ENCODE measurements at places on chromosomes 13 and 19.

GRCh38 chr13:97844151-97844550 lies 109.3 kb upstream of the IPO5 start:
- no peak for DNase-seq

DNA sequence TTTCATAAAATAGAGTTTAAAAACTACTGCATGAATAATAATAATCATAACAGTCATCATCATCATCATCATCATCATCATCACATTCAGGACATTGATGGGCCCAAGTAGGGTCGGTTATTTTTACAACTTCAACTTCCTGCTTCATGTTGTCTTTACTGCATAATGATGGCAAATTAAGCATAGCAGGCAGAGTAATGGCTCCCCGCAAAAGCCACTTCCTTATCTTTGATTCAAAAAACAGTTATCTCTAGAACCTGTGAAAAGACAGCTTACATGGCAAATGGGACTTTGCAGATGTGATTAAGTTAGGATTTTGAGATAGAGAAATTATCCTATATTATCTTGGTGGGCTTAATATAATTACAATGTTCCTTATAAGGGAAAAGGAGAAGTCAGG lies 792.9 kb downstream of the LIG4 start:
- DNase-seq: no peak

- no peak for DNase-seq
Observed at GRCh38 chr19:39878398-39878797, 32.2 kb upstream of the FBL start.

- no peak for DNase-seq
Observed at GRCh38 chr19:8163759-8164158, 14.4 kb upstream of the FBN3 start.

GRCh38 chr13:41678848-41679247 lies 221.5 kb downstream of the RGCC start:
- no peak for DNase-seq

- DNase-seq: no peak
Observed at GRCh38 chr13:73633817-73634460, 500.3 kb downstream of the KLF12 start.

- DNase-seq: no peak
Observed at GRCh38 chr13:106507560-106508274, 27.7 kb downstream of the EFNB2 start.

DNA sequence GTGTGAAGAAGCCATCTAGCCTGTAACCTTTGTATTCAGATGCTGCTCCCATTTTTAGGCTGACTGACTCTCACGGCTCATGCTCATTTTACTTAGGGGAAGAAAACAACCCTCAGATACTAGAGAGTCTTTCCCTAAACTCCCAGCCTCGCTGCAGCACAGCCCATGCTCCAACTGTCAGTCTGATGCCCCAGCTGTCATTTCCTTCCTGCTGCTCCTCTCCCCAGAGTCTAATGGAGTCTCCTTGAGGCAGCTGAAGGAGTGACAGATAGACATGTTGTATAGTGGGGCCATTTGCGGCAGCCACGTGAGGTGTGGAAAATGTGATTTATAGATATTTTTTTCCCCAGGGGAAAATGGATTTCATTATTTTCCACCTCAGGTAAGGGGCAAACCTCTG lies 59.2 kb upstream of the OLFM4 start:
- no peak for DNase-seq

DNA sequence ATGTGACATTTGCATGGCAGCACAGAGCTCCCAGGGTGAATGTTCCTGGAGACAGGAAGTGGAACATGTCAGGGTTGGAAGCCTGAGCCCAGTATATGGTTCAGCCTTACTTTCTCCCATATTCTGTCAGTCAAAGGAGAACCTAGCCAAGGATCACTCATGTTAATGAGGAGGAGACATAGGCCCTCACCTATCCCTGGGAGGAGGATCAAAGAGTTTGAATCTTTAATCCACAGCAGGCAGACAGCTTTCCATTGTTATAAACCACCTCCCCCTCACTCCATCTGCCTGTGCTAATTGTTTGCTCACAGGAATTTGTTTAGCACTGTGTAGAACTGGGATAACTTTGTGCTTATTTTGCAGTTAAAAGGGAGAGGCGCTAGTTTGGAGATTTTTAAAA lies 1069.1 kb downstream of the EFNB2 start:
- no peak for DNase-seq

- DNase-seq: no peak
Observed at GRCh38 chr13:65966991-65967451, 1263.1 kb downstream of the PCDH9 start.

DNA sequence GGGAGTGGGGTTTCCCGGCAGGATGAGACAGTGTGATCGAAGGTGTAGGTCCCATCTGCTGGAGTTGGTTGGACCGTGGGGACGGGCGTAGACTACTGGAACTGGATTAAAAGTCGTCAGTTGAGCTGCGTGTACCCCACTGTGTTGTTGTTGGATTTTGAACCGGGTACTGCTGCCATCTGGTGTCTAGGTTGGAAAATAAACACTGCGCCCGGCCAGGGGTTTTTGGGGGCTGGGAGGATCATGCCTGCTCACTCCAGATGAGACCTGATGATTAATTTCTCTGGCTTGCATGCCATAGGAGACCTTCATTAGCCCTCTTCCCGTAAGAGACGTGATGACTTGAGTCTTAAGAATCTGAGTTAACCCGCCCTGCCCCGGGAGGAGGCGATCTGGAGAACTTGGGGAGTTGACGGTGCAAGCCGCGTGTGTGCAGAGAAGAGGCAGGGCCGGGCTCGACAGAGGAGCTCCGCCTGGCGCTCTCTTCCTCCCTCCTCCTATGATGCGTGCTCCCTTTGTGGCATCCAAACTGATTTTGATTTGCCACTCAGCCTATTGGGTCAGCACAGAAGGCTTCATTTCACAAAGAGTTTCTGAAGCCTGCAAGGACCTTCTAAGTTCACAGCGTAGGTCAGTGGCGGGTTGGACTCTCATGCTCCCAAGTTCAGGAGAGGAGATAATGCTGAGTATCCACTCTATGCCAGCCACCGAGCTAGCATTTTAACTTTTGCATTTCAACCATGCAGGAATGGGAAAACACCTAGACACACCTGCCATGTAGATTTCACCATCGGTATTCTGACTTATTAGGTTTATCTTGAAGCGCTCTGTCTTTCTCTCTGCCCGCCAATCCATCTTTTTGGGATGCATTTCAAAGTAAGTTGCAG lies 2.7 kb downstream of the UHRF1 start:
- DNase-seq: no peak

- no peak for DNase-seq
Observed at GRCh38 chr13:112062571-112063570, 4.1 kb upstream of the SOX1 start.

- DNase-seq: no peak
Observed at GRCh38 chr19:5991244-5991838, 13.4 kb upstream of the RANBP3 start.

DNA sequence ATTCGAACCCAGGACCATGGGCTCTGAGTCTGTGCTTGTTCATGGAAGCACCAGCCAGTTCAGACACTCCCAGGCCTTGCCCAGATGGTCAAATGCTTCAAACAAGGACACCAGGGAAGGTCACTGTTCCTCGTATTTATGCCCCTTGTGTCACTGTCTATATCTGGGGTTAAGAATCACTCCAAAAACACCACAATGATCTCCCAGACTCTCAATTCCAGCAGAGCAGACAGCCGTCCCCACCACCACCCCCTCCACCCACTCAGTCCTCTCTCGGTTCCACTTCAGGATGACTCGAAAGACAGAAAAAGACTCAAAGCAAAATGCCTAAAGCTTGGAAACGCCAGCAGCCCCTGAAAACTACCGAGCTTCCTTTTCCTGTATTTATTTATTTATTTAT lies 79.0 kb downstream of the INSR start:
- DNase-seq: no peak

GRCh38 chr19:16342002-16342715 lies 17.5 kb downstream of the KLF2 start:
- no peak for DNase-seq

DNA sequence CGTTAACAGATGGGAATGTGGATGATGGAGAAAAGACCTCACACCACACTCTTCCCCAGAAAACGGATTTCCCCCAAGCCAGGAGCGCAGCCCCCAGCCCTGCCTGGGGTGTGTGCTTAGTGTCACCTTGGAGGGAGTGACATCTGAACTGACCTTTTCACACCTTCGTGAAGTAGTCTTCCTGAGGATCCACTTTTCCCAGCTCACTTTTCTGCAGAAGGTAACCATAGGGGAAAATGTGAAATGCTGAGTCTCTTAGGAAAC lies 26.2 kb downstream of the SIAH3 start:
- no peak for DNase-seq

GRCh38 chr19:41616792-41617621 lies 9.9 kb downstream of the CEACAM4 start:
- no peak for DNase-seq

DNA sequence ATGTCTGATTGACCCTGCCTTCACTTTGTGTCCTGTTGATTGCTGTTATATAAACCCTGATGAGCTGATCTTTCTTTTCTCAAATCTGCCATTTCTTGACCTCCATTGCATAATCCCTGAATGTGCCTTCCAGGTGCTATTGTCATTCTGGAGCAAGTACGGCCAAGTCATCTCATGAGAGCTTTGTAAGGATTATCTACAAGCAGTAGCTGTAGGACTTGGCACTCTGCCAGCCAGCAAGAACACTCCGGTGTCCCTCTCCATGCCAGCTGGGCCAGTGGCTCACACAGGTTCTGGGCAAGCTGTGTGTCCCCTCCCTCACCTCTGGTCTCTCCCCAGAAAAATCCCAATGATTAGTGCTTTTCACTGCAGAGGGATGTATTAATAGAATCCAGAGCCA lies 348.1 kb downstream of the FOXO1 start:
- no peak for DNase-seq

DNA sequence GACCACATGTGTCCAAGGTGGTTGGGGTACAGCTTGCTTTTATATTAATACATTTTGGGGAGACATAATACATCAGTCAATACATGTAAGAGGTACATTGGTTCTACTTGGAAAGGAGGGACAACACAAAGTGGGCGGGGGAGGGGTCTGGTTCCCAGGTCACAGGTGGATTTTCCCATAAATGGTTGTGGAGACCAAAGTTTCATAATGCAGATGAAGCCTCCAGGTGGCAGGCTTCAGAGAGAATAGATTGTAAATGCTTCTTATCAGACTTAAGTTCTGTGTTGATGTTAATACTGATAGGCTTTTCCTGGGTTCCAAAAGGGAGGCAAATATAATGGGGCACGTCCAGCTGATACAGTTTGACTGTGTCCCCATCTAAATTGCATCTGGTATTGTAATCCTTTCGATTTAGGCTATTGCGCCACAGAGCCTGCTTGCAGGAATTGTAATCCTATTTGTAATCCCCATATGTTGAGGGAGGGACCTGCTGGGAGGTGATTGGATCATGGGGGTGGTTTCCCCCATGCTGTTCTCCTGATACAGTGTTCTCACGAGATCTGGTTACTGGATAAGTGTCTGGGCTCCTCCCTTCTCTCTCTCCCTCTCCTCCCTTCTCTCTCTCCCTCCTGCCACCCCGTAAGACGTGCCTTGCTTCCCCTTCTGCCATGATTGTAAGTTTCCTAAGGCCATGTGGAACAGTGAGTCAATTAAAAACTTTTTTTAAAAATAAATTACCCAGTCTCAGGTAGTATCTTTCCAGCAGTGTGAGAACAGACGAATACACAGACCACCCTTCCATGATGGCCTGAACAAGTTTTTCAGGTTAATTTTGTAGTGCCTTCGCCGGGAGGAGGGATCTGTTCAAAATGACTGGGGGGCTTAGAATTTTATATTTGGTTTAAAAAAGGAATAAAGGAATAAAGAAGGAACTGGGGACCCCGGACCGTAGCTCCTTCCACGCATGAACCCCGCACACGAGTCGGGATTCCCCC lies 44.9 kb downstream of the ZNF823 start:
- DNase-seq: no peak

- DNase-seq: no peak
Observed at GRCh38 chr13:74765955-74766354, 631.8 kb upstream of the KLF12 start.

DNA sequence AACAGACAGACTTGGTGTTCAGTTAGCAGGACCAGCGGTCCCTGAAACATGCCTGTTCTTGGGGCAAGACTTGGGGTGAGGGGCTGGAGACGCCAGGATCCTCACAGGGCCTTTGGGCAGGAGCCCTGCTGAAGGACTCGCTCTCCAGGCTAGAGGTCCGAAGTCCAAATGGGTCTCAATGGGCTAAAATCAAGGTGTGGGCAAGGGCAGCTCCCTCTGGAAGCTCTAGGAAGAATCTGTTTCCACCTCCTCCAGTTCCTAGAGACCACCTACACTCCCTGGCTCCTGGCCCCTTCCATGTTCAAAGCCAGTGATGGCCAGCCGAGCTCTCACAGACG lies 111.3 kb downstream of the TUBA3C start:
- DNase-seq: no peak

DNA sequence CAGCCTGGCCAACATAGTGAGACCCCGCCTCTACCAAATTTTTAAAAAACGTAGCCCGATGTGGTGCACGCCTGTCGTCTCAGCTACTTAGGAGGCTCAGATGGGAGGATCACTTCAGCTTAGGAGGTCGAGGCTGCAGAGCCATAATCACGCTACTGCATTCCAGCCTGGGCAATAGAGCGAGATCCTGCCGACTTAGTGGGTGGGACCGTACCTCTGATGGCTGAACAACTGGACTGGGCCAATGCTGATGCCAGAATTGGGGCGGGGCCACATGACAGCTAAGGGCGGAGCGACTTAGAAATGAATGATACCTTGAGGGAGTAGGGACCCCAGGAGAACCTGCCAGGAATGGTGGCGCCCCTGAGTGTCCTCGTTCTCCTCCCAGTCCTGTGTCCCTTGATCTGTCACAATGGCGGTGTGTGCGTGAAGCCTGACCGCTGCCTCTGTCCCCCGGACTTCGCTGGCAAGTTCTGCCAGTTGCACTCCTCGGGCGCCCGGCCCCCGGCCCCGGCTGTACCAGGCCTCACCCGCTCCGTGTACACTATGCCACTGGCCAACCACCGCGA lies 3.6 kb downstream of the LTBP4 start:
- DNase-seq: no peak

- no peak for DNase-seq
Observed at GRCh38 chr19:21850656-21851255, 14.8 kb upstream of the ZNF43 start.

DNA sequence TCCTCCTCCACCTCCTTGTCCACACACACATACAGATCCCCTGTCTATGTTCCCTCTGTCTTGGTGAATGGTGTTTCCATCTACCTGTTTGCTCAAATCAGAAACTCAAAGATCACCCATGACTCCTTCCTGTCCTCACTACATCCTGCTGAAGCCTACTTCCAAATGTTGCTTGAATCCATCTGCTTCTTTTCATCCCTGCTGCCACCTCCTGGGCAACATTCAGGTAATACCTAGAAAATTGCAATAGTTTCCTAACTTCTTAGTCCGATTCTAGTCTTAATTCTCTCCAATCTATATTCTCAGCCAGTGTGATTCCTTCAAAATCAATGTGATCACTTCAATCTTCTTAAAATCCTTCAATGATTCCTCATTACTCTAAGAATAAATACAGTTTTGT lies 155.5 kb upstream of the STARD13 start:
- no peak for DNase-seq
